ENCODE measurements at places on chromosomes 5 and 9.

GRCh38 chr5:36393656-36394428 lies 92.1 kb upstream of the RANBP3L start:
- peak; percentile 23 for DNase-seq

DNA sequence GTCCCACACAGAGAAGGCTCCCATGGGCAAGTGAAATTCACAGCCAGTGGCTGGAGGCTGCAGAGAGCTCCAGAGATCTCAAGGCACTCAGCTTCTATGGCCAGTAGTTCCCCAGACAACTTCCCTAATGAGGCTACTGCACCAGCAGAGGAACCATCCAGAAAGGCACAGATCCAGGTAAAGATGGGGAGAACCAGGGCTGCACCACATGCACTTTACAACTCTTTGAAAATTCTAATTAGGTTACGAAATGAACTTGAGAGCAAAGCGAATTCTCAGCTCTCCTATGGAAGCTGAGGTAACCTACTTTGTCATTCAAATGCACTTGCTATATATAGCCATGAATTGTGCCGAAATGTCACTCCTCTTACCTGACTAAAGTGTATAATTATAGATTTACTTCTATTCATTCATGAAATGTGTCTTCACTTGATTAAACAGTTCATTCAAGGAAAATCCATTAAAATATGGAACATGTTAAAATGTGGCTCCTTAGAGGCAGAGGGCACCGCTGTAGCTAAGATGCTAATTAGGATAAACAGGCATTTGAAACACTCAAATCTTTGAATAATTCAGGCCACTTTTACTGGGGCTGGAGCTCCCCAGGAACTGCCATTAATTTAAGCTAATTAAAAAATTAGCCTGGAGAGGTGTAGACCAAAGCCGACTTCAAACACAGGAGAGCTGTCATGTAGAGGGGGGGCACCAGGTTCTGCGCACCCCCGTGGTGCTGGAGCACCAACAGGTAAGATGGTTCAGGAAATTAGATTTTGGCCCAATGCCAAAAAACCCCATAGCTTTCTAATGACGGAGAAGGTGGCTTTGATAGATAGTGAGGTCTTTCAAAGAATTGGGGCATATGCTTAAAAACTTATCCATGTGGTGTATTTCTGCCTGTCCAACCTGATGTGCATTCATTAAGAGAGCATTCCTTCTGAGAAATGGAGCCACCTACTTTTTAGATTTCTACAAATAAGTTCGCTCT lies 204.1 kb downstream of the GABBR2 start:
- DNase-seq = no peak

- no peak for DNase-seq
These were observed 124.3 kb downstream of the TTC39B start for GRCh38 chr9:15182730-15183129.

- DNase-seq = peak; percentile 69
These were observed 138.9 kb downstream of the KCNN2 start for GRCh38 chr5:114500756-114501155.

DNA sequence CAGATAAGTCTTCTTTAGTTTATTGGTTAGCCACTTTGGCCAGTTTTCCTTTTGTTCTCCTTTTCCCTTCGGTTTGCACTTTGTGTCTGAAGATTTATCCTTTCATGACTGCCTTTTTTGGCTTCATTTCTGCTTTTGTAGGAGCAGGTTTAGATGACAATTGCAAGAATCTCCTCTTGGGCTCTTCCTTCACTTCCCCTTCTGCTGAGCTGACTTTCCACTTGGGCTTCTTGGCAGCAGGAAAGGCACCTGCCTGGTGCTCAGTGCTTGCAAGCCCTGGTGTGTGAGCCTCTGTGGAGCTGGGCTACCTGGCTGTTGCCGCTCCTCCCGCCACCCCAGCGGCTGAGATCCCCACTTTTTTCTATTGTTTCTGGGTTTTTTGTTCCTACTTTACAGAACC lies 7.3 kb downstream of the CCDC112 start:
- DNase-seq = no peak

GRCh38 chr5:106827061-106827460 lies 843.7 kb downstream of the EFNA5 start:
- DNase-seq = no peak

DNA sequence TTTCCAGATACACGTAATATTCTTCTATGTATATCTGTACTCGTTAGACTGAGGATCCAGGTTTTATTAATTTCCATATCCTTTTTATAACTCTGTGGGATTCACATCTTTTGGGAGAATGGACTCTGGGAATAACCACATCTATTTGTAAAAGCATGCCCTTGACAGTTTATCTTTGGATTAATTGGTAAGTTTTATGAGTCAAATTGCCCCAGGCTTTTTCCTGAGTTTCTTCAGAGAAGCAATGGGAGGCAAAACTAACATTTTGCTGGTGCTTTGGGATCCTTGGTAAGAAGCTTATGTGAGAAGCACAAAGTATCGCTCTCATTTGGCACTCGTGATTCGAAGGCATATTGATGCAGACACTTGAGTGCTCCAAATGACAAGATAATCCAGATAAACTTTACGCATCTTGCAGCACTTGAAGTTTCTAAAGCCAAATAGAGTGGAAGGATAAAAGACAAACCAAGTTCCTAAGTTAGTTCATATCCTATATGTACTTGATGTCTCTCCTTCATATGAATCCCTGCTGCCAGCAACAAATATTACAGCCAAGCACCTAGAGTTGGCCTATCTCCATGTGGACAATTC lies 324.7 kb downstream of the TLE4 start:
- no peak for DNase-seq

DNA sequence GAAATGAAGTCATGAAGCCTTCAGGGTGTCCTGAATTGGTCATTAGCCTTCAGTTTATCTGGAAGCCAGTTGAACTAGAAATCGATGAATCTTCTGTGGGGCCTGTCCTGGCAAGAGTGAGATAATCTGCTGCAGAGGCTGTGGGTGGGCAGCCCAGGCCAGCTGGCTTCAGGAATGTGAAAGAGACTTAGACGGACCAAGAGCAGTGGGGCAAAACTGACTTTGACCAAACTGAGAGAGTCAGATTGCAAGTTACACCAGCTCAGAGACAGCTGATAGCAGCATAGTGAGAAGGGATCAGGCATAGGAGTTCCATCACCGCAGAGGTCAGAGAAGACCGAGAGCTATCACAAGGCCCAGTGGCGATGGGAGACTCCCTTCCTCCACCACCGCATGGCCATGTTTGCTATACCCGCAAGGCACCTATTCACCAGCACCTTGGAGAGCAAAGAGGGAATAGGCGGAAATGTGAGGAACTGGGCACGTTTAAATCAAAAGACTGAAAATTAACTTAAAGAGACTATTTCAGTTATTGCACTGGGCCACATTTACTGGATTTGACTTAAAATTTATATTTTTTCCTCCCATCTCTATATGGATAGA lies 50.0 kb upstream of the GLIS3 start:
- no peak for DNase-seq

DNA sequence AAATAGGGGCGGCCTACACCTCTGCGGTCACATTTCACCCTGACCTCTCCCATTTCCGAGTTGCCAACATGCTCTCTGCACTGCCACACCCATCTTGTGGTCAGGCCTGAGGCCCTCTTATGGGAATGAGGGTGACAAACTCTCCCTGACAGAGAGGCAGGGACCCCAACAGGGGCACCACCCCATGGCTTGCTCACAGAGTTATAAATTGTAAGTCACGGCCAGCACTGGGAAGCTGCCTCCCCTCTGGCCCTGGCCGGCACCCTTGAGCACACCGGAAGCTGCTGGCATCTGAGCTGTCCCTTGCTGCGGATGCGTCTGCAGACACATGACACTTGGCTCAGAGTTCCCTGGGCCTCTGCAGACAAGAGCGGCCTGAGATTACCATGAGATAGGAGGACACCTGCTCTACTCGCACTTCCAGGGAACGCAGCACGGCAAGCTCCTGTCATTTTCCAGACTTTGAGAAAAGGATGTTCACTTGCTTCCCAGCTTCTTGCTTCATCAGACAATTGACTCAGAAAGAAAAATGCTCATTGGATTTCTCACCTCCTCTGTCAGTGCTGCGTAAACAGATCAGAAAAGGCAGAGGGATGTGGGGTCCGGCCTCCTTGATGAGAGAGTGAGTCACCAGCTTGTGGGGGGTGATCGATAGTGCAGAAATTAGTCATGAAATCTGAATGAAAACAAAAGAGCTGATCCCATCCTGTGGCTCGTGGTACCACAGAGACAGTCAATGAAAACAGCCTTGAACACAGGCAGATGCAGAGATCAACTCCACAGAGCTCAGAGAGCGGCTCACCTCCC lies 269.8 kb downstream of the SYK start:
- no peak for DNase-seq

DNA sequence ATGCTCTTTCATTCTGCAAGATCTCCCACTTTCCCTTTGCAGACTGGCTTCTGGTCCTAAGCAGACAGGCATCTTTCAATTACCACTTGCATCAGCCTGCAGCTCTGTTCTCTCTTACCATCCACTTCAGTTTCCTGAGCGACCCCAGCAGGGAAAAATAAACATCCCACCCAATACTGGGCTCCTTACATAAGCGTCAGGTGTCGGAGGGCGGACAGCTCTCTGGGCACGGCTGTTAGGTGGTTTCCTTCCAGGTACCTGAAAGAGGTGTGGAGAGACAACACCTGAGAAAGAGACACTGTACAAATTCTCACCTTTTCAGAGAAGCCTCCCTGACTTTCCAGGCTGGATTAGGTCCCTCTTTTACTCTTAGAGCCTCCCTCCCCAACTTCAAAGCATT lies 145.1 kb upstream of the PANK3 start:
- no peak for DNase-seq

- no peak for DNase-seq
These were observed 8.5 kb upstream of the INIP start for GRCh38 chr9:112726428-112726827.

DNA sequence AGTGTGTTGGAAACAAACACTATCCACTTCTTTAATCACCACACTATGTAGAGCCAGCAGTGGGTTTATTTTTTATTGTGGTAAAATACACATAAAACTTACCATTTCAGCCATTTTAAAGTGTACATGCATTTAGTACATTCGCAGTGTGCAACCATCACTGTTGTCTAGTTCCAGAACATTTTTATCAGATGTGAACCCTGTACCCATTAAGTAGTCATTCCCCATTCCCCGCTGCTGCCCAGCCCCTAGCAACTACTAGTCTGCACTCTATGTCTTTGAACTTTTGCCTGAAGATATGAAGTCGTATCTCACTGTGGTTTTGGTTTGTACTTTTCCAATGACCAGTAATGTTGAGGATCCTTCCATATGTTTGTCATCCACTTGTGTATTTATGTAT lies 30.2 kb upstream of the F2R start:
- no peak for DNase-seq

DNA sequence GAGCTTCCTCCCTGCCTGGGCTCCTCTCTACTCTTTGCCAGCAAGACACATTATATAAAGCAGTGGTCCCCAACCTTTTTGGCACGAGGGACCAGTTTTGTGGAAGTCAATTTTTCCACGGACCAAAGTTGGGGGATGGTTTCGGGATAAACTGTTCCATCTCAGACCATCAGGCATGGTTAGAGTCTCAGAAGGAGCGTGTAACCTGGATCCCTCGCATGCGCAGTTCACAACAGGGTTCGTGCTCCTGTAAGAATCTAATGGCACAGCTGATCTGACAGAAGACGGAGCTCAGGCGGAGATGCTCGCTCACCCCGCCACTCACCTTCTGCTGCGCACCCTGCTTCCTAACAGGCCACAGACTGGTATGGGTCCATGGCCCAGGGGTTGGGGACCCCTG lies 142.8 kb downstream of the LIFR start:
- no peak for DNase-seq

DNA sequence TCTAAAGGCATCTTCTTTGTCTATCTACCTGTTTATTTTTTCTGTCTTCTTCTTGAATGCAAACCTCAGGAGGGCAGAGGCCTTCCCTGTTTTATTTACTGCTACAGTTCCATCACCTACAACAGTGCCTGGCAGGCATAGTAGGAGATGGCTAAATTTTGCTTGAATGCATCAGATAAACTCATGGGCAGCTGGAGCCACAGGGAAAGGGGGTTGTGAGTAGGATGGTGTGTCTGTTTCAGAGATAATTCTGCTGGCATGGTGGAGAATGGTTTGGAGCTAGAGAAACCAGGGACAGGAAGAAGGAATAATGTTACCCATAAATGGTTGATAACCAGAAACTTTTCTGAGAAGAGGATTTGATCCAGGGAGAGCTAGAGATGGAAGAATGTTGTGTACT lies 189.8 kb upstream of the BRINP1 start:
- no peak for DNase-seq

GRCh38 chr9:89850631-89851325 lies 246.0 kb downstream of the GADD45G start:
- DNase-seq = no peak

DNA sequence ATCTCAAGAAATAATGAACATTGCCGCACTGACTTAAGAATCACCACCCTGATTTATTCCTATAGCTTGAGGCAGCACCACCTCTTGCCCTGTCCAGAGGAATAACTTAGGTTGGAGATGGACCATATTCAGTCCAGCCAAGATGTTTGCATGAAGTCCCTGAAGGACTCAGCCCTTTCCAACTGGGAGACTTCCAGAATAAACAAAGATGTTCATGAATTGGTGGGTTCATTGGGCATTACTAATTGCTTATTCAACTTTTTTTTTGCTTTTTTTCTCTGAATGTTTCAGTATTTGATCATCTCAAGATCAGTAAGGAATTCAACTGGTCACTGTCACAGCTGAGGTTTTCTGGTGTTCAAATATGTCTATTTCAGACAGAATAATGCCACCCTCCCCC lies 470.6 kb downstream of the CCDC171 start:
- no peak for DNase-seq
